Stimulated activated CD4-positive, alpha-beta T cell treated with anti-CD3 and anti-CD28 coated beads, TNF-alpha, amount 100 ng/mL, for 4 hours (primary cell): ENCODE measurements at places on chromosomes 13 and 19.

GRCh38 chr13:95870421-95870820, 182.8 kb downstream of the UGGT2 start:
- no peak for DNase-seq

GRCh38 chr19:48149430-48149829, 20.7 kb downstream of the LIG1 start:
- no peak for DNase-seq

- DNase-seq = no peak
Measured at GRCh38 chr19:42323852-42324654, 1.4 kb upstream of the MEGF8 start.

DNA sequence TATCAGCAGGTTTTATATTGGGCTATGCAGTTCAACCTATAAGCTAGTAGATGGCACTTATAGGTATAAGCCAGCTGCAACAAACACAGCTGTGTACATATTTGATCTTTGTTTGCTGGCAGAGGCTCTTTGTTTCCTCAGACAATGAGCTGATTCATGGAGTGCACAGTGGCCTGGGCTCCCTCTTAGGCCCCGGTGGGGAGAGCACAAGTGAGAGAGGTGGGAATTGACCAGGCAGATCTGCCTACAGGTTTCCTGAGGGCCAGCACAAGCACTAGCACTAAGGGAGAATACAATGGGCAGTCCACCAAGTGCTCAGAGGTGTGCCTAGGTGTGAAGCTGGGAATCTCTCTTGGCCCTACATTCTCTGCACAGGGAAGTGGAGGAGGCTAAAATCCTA, 1390.7 kb downstream of the SLITRK5 start:
- no peak for DNase-seq

DNA sequence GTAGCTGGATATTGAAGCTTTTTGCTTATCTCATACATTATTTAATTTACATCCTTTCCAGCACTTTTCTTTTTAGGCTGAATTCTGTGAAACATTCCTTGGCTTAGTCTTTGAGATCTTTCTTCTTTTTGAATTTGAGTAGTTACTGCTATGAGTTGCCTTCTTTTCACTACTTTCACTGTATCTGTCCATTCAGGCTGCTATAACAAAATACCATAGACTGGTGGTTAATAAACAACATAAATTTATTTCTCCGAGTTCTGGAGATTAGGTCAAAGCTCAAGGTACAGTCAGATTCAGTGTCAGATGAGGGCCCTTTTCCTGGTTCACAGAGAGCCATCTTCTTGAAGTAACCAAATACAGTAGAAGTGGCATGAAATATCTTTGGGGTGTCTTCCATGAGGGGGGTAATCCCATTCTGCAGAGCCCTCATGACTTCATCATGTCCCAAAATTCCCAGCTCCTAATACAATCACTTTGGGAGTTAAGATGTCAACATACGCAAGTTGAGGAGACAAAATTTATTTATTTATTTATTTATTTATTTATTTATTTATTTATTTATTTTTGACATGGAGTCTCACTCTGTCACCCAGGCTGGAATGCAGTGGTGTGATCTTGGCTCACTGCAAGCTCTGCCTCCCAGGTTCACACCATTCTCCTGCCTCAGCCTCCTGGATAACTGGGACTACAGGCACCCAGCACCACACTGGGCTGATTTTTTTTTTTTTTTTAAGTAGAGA, 15.7 kb downstream of the ZNF846 start:
- DNase-seq = no peak

- no peak for DNase-seq
Measured at GRCh38 chr19:48806818-48807589, 3.8 kb downstream of the BCAT2 start.

- no peak for DNase-seq
Measured at GRCh38 chr13:75489502-75490263, 7.7 kb upstream of the TBC1D4 start.

- DNase-seq = no peak
Measured at GRCh38 chr19:41402010-41402409, 4.4 kb downstream of the BCKDHA start.

- no peak for DNase-seq
Measured at GRCh38 chr19:43441716-43442115, 23.7 kb downstream of the LYPD3 start.

- DNase-seq = no peak
Measured at GRCh38 chr13:49098198-49098597, 121.9 kb upstream of the MLNR start.

GRCh38 chr19:30930941-30931706, 418.1 kb downstream of the TSHZ3 start:
- no peak for DNase-seq

GRCh38 chr13:18739310-18739709, 442.3 kb downstream of the TUBA3C start:
- DNase-seq = no peak

- DNase-seq = peak; percentile 67
Measured at GRCh38 chr19:15584541-15585115, 30.4 kb upstream of the CYP4F8 start.

- DNase-seq = no peak
Measured at GRCh38 chr19:47994209-47994802, at the start of gene ELSPBP1. TSS of gene ELSPBP1 (plus strand) at chr19:47994632. CDS start at chr19:48008668, 14,036 bp downstream.

DNA sequence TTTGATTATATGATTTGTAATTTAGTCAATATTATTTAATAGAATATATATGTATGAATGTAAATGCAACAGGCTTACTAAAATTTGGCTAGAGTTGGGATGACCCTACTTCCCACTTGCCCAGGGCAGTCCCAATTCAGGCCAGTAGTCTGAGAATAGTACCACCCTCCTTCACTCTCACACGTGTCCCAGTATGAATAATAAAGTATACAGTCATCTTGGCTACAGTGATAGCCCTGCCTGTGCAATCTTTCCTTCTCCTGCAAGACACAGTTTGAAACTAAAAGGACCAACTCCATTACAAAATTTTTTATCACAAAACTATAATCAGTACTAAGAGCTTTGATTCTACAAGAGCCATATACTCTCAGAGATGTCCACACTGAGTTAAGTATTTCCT, 76.2 kb downstream of the SACS start:
- no peak for DNase-seq

GRCh38 chr13:48930918-48931317, 44.8 kb upstream of the FNDC3A start:
- DNase-seq = no peak

DNA sequence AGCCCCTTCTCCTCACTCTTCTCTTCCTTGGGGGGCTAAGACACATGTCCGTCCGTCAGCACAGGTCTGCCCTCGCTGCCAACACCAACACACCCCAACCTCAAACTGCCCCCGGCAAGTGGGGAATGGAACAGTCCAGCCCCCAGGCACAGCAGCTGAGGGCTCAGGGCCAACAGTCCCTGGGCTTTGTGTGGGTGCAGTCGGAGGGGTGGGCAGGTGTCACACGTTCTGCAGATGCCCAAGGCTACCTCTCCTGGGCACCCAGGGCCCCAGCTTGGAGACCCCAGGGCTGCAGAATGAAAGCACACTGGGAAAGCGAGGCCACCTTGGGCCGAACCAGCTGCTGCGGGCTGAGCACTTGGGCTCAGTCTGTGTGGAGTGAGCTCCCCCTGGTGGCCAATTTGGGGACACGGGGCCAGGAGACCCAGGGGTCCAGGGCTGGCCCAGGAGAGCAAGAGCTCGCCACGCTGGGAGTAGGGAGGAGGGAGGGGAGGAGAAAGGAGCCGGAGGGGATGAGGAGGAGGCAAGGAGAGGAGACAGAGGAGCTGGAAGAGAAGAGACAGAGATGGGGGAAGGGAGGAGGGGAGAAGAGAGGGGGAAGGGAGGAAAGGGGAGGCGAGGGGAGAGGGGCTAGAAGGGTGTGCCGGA, 14.0 kb upstream of the ATP8B3 start:
- DNase-seq = peak; percentile 57

DNA sequence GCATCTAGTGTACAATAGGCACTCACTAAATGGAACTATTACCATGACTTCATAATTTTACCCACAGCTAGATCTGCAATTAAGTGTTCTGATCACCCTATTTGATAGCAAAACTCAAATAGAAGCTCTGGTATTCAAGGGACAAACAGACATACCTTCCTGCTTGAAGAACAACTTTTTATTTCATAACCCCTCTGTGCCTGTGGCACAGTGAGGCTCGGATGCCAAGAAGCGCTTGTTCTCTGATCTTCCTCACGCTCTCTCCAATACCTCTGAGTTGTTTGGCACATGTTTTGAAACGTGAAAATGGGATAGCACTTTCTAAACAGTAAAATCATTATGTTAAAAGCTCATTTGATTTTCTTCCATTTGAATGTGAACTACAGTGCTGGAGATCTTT, 232.0 kb downstream of the KLF5 start:
- no peak for DNase-seq

DNA sequence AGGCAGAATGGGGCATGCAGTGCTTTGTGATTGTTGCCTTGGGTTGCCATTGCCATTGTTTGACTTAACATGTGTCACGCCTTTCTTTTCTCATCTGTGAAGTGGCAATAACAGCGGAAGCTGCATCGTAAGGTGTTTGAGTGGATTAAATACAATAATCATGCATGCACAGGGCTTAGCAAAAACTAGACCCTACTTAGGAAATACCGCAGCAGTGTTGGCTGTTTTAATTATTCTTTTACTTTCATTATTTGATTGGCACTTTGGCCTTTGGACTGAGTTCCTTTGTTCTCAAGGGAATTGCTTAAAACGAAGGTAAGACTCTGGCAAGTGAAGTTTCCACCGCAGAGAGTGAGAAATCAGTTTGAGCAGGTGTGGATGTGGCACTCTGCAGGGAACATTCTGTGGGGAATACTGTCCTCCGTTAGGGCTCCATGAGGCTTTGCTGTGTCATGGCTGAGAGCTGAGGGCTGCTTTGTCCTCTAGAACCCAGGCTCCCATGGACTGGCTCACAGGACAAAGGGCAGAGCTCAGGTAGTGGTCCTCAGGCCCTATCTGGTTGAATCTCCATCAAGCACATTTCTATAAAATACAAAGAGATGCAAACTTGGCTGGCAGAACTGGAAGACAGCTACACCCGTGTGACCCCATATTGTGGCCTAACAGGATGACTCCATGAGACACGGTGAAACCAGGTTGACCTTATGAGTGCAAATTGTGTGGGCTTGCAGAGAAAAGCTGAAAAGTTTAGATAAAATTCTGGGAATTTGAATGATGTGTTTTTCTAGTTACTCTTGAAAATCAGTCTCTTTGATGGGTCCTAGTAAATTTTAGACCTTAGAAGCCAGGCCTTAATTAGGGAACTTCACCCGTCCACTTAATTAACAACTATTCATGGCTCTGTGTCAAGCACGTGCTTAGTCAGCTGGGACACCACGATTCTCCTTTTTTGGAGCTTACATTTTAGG, 407.2 kb downstream of the KCNRG start:
- no peak for DNase-seq

GRCh38 chr19:46733690-46734292, 12.1 kb upstream of the FKRP start:
- no peak for DNase-seq

DNA sequence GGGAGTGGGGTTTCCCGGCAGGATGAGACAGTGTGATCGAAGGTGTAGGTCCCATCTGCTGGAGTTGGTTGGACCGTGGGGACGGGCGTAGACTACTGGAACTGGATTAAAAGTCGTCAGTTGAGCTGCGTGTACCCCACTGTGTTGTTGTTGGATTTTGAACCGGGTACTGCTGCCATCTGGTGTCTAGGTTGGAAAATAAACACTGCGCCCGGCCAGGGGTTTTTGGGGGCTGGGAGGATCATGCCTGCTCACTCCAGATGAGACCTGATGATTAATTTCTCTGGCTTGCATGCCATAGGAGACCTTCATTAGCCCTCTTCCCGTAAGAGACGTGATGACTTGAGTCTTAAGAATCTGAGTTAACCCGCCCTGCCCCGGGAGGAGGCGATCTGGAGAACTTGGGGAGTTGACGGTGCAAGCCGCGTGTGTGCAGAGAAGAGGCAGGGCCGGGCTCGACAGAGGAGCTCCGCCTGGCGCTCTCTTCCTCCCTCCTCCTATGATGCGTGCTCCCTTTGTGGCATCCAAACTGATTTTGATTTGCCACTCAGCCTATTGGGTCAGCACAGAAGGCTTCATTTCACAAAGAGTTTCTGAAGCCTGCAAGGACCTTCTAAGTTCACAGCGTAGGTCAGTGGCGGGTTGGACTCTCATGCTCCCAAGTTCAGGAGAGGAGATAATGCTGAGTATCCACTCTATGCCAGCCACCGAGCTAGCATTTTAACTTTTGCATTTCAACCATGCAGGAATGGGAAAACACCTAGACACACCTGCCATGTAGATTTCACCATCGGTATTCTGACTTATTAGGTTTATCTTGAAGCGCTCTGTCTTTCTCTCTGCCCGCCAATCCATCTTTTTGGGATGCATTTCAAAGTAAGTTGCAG, 2.7 kb downstream of the UHRF1 start:
- peak; percentile 55 for DNase-seq

DNA sequence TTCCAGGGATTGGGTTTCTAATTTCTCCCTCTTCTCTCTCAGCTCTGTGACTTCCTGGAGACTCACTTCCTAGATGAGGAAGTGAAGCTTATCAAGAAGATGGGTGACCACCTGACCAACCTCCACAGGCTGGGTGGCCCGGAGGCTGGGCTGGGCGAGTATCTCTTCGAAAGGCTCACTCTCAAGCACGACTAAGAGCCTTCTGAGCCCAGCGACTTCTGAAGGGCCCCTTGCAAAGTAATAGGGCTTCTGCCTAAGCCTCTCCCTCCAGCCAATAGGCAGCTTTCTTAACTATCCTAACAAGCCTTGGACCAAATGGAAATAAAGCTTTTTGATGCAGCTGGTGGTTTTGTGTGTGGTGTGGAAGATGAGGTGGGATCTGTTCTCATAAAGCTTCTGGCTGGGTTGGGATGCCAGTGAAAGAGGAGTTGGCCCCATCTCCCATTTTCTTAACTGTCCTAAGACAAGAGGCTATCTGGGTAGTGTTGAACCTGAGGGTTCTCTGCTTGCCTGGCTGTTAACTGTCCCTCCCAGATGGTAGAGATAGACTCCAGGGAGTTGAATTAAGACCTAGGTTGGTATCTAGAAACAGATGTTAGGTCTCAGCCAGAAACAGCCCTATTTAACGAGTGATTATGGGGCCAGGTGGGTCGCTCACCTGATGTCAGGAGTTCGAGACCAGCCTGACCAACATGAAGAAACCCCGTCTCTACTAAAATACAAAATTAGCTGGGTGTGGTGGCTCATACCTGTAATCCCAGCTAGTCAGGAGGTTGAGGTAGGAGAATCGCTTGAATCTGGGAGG, 1.6 kb downstream of the FTL start:
- no peak for DNase-seq
